Stimulated activated CD8-positive, alpha-beta memory T cell treated with anti-CD3 and anti-CD28 coated beads, Interleukin-15, amount 100 ng/mL, for 4 hours (primary cell): ENCODE measurements at places on chromosomes 5 and 9.

GRCh38 chr5:25754895-25755294, 1110.1 kb upstream of the CDH10 start:
- no peak for DNase-seq

DNA sequence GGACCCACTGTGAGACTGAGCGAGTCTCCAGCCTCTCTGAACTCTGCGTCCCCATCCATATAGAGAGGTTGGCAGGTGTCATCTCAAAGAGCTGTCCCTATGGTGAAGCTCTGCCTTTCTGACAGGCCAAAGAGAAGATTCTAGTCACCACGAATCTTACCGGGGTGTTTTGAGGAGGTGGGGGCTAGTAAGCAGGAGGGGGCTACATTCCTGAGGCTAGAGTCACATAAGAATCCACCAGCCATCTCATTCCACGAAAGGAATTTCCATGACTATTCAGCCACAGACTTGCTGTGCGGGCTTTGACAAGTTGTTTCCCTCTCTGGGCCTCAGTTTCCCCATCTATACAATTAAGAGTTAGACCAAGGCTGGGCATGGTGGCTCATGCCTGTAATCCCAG, 16.3 kb downstream of the PDGFRB start:
- no peak for DNase-seq

GRCh38 chr9:110251212-110251611, 5.1 kb downstream of the TXN start:
- DNase-seq = no peak

- DNase-seq = no peak
These were observed 265.0 kb downstream of the KIF4B start for GRCh38 chr5:155278532-155278931.

DNA sequence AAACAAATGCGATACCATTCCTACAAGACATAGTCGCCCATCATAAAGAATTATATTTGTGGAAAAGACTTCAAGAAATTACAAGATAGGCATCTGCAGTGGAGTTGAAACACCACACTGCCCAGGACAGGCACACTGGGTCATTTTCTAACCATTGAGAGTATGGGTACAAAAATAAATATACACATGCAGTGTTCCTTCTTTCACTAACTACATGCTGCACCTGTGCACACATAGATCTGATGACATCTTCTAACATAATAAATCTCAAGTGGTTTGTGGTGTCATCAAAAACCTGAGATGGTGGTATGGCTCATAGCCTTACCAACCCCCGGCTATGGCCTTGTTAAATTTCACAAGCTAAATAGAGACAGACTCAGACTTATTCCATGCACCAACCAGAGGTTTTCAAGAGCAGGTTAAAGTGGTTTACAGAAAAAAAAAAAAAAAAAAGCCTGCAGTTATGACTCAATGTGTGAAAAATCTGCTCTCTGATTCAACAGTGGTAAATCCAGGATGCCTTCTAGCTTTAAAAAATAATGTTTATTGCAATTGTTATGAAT, 12.4 kb upstream of the NFIB start:
- no peak for DNase-seq

- no peak for DNase-seq
These were observed 20.7 kb downstream of the NLN start for GRCh38 chr5:65742565-65743231.

DNA sequence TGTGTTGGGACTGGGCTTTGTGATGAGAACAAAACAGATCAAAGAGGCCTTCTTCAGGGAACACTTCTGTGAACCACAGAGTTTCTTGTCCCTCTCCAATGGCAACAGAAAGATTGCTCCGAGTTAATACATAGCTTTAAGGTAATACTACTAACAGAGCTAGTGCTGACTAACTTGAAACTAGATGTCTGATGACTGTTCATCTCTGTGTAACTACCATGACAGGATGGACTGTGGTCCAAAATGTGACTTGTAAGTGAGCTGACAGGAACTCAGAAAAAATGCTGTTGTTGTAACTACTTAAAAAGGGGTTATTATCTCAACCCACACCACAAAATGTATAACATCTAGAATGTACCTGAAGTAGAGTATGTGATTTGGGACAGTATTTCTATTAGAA, 630.2 kb upstream of the DMAC1 start:
- DNase-seq = no peak

GRCh38 chr5:60668686-60669304, 31.2 kb downstream of the DEPDC1B start:
- DNase-seq = no peak
